ENCODE measurements at places on chromosomes 12 and 14.

DNA sequence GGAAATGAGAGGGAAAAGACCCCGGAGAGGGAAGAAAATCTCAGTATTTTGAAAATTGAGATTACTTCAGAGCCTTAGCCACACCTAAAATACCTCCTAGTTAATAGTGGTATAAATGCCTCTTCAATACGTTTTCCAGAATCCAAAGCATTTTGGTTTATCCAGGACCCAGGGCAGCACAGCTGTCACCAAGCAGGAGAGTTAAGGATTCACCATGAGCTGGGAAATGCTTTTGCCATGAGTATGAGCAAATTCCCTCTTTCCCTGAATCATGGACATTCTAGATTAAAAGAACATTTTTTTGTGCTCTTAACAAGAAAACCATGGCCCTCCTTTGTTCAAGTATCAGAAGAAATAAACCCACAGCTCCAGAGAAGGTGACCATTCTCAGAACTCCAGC lies 21.8 kb upstream of the RTRAF start:
- DNase-seq = no peak

DNA sequence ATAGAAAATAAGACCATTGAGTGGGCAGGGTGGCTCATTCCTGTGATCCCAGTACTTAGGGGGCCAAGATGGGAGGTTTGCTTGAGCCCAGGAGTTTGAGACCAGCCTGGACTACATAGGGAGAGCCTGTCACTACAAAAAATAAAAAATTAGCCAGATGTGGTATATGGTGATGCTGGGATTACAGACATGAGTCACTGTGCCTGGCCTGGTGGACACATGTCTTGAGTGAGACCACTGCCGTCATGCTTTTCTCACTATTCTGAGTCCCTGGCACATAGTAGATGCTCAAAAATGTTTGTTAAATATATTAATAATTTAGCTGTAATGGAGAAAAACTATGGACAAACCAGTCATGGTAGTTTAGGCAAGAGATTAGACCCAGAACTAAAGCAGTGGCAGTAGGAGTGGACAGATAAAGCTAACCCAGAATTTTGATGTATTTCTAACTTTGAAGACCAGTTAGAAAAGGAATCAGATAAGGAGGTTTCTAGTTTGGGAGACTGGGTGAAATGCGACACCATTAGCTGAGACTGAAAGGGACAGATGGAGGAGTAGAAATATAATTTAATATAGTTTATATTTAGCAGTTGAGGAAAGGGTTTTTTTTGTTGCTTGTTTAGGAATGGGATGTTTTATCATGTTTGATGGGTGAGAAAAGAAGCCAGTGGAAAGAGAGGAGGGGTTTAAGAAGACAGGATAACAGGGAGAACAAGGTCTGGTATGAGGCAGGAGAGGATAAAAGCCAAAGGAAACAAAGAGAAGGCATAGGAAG lies 7.4 kb upstream of the PTGES3 start:
- DNase-seq = no peak

- DNase-seq = no peak
Observed at GRCh38 chr14:33364466-33364865, 425.8 kb downstream of the NPAS3 start.

GRCh38 chr14:25103820-25104219 lies 53.9 kb upstream of the STXBP6 start:
- DNase-seq = no peak

GRCh38 chr12:47286676-47287075 lies 206.9 kb upstream of the AMIGO2 start:
- DNase-seq = no peak

GRCh38 chr12:14802721-14803010 lies 612 bp downstream of the WBP11 start:
- DNase-seq = no peak

DNA sequence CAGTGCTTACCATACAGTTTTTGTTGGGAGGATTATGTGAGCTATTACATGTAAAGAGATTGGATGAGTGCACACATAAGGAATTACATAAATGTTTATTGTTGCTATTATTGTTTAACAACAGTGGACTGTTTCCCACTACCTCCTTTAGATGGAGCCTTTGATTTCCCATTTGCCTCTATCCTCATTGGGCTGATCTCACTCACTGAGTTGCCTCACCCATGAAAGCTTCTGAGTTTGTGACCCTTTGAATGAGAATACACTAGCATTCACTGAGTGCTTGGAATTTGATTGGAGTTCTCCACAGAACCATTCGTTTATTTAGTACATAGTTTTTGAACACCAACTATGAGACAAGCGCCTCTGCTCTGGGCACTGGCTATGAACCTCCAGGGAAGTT lies 121.0 kb downstream of the HELB start:
- no peak for DNase-seq

DNA sequence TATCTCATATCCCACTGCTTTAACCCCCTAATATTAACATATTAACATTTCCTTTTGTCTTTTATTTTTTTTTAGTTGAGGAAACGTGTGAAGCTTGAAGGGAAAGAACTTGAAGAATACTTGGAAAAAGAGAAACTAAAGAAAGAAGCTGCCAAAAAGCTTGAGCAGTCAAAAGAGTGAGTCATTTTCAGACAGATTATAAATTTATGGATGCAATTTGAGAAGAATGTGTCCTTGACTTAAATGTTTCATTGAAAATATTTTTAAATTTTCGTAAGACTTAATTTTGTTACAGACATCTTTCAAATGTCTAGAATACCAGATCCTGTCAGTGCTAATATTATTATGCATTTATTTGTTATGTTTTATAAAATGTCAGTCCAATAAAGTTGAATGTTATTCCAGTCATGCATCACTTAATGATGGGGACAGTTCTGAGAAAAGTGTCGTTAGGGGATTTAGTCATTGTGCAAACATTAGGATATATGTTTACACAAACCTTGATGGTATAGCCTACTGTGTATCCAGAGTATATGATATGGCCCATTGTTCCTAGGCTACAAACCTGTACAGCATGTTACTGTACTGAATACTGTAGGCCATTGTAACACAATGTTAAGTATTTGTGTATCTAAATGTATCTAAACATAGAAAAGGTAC lies 32.6 kb downstream of the CPSF2 start:
- DNase-seq = no peak

- peak; percentile 89 for DNase-seq
Observed at GRCh38 chr12:110269622-110270124, 11.4 kb upstream of the ATP2A2 start.

DNA sequence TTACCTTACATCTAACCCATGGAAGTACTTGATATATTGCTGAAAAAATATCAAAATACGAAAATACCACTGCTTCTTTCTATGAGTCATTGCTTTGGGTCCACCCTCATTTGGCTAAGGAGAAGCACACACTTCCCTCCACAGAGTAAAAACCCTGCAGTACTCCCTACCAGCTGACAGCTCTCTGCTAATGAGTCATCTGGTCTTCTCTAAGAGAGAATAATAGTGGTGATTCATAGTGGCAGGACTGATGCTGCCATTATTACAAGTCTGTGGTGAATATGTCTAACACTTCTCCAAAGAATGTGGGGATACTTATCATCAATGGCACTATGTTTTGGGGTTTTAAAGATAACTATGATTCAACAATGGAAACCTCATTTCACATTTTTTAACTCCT lies 90.7 kb downstream of the PPFIA2 start:
- DNase-seq = peak; percentile 89

DNA sequence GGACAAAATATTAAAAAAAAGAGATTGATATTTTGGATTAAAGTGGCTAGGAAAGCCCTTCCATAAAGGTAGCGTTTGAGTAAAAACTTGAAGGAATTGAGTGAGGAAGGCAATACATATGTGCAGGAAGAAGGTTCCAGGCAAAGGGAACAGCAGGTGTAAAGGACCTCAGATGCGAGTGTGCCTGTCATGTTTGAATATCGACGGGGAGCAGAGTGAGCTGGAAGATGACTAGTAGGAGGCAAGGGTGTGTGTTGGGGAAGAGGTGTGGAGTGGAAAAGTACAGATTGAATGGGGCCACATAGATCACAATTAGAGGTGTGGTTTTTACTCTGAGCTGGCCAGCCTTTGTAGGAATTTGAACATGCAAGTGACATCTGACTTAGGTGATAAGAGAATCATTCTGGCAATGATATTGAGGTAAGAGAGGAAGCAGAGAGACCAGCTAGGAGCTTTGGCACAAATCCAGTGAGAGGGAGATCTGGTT lies 15.0 kb upstream of the FBXO33 start:
- no peak for DNase-seq

Data from cardiac muscle cell (in vitro differentiated cells and primary cell).